ENCODE measurements at places on chromosomes 6 and 20. TPM values are rescaled to one million over a fixed set of nuclear protein-coding genes. Genes with fewer than 3 reads are reported as not detected.

GRCh38 chr6:169172456-169172855, 81.2 kb downstream of the THBS2 start:
- H3K4me3 ChIP-seq: no peak overlapping the region
- H3K4me1 ChIP-seq: no peaks in the 10 kb centered on the region

DNA sequence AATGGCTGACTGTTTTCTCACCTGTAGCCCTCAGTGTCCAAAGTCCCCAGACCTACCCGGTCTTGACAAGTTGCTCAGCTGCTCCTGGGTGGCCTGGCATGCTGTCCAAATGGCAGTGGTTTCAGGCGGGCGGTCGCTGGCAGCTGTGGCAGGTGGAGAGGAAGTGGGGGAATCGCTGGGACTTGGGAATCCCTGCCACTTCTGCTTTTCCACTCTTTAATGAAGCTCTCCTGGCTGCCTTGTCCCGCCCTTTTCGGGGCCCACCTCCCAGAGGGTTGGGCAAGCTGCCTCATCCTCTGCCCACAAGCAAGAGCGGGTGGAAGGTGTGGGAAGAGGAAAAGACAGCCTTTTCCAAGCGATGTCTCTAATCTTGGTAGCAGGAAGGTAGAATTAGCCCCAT, at the start of gene OCSTAMP:
OCSTAMP (minus strand) TSS at position 194 of the 400 bp plus-strand sequence; CDS start at position 100, 94 bp downstream.
- H3K36me3 ChIP-seq: no peaks in the 10 kb centered on the region
- no peak within 1 kb of the TSS for H3K4me3 ChIP-seq
- no peaks in the 10 kb centered on the region for H3K27me3 ChIP-seq
- H3K27ac ChIP-seq: no peak within 1 kb of the TSS
- DNase-seq: no peak

GRCh38 chr20:43541214-43541613, 17.6 kb upstream of the SGK2 start:
- H3K27ac ChIP-seq: no peak overlapping the region
- DNase-seq: no peak
- H3K27me3 ChIP-seq: no peaks in the 10 kb centered on the region
- H3K4me1 ChIP-seq: no peaks in the 10 kb centered on the region
- H3K4me3 ChIP-seq: no peak overlapping the region

DNA sequence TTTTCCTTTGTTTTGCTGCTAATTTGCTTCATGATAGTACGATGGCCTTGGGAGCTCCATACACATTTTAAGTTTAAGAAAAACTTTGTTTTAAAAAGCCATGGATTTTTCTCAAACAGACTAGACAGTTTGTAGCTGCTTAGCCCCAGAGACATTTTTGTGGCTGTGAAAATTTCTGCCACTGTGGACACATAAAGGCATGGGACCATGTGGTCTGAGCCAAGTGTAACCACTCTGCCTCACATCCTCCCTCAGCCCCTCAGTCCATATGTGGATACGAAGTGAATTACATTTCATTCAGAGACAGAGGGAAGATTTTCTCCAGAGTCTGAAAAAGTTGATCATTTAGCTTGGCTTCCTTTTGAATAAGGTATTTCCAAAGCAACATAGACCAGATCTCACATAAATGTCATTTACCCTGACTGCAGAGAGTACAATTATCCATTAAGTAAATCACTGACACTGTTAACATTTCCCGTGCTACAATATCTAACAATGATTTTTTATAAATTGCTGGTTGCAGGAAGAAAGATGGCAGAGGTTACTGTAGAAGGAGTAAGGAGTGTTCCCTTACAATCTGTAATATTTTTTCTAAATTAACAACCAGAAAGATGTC, 87.4 kb downstream of the GJA1 start:
- DNase-seq: no peak
- H3K4me3 ChIP-seq: no peak overlapping the region
- no peaks in the 10 kb centered on the region for H3K36me3 ChIP-seq
- H3K27me3 ChIP-seq: no peaks in the 10 kb centered on the region
- no peak overlapping the region for H3K27ac ChIP-seq

Gene NRSN1
- total RNA-seq: not detected

Gene RRP36
- total RNA-seq: 115 TPM

Gene TCP11
- total RNA-seq: not detected

Gene ARMH2
- not detected for total RNA-seq

Measured in A673 (cell line).